Muscle of leg (tissue), 16 donors: ENCODE measurements at places on chromosomes 5 and 9. TPM values are rescaled to one million over a fixed set of nuclear protein-coding genes. Genes with fewer than 3 reads are reported as not detected.

DNA sequence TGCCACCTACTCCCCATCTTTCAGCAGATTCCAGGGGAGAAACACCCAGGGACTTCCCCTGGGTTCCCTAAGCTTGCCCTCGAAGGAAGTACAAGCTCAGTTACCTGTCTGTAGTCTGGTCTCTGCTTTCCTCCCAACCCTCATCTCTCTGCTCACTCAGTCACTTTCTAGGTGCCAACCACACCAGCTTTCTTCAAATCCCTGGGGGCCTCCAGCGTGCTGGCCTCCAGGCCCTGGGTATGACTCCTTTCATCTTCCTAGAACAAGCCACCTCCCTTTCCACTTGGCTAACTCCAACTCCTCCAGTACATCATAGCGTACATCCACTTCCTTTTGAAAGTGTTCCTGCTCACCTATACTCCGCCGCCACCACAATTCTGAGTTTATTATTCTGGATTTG lies 222.6 kb downstream of the SNX18 start:
- DNase-seq: no peak

DNA sequence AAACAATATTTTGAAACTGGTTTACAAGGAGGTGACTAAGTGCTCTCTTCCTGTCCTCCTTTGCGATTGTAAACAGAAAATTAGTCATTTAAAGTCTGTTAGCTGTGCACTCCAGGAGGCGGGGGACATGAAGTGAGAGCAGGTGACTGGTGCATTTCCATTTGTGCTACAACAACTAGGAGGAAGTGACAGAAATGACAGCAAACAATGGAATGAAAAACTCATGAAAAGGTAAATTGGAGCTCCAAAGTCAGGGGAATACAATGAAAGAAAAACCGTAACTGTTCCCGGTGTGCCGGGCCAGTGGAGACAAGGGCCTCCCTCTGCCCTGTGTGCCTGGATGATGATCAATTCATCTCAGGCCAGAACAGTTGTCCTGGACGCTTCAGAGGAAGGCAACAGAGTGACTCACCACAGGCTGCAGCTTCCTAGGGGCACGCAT lies 439.9 kb downstream of the GADD45G start:
- no peak for DNase-seq

DNA sequence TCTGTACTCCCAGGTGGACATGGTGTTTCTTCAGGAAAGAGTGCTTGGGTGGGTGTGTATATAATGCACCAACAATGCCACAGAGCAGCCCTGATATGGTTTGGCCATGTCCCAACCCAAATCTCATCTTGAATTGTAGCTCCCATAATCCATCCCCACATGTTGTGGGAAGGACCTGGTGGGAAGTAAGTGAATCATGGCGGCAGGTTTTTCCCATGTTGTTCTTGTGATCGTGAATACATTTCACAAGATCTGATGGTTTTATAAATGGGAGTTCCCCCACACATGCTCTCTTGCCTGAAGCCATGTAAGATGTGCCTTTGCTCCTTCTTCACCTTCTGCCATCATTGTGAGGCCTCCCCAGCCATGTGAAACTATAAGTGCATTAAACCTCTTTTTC lies 158.5 kb downstream of the NR3C1 start:
- no peak for DNase-seq

DNA sequence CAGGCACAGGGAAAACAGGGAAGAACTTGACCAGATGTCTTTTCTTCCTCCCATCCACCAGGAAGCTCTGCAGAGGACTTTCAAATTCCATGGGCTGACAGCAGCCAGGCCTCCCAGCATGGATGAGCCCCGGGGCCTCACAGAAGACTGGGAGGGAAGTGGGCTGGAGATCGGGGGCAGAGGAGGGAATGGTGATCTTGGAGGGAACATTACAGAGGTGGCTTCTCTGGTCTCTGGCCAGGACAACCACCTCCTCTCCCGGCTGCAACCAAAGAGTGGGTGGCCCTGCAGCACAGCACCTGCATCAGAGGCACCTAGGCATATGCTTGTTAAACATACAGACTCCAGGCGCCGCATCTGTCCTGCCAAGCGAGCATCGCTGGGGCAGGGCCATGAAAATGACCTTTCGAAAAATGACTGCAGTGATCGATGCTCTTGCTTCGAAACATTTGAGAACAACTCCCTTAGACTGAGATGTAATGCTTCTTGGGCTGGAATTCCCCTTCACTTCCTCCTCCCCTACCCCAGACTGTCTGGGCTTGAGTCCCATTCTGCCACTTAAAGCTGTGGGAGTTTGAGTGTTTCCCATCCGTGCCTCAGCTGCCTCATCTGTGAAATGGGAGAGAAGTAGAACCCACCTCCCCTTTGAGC lies 68.7 kb upstream of the UNC5A start:
- no peak for DNase-seq

- DNase-seq: no peak
These were observed 140.2 kb downstream of the FBN2 start for GRCh38 chr5:128397876-128398275.

DNA sequence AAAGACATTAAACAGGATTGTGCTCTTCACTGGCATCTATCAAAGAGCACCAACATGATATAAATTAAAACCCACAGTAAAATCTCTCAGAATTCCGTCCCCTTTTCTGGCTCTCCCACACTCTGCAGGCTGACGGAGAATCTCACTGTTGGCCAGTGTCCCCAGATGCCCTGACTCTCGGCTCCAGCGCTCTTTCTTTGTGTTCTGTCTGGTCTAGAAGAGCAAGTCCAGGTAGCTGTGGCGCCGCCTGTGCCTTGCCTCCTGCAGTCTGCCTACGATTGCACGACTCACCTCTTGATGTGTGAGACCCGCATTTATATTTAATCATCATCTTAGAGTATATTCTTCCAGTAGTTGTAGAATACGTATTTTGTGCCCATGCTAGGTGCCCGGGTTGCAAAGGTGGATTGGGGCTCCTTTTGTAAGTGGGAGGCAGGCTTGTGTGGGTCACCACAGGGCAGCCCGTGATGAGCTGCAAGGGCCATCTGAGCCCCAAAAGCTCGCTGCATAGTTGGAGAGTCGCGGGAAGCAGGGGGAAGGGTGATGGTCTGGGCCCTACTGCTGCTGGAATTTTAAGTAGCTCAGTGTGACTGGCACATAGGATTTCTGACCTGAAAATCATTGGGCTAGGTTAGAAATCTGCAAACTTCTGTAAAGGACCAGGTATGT lies 55.6 kb downstream of the EHMT1 start:
- DNase-seq: no peak

DNA sequence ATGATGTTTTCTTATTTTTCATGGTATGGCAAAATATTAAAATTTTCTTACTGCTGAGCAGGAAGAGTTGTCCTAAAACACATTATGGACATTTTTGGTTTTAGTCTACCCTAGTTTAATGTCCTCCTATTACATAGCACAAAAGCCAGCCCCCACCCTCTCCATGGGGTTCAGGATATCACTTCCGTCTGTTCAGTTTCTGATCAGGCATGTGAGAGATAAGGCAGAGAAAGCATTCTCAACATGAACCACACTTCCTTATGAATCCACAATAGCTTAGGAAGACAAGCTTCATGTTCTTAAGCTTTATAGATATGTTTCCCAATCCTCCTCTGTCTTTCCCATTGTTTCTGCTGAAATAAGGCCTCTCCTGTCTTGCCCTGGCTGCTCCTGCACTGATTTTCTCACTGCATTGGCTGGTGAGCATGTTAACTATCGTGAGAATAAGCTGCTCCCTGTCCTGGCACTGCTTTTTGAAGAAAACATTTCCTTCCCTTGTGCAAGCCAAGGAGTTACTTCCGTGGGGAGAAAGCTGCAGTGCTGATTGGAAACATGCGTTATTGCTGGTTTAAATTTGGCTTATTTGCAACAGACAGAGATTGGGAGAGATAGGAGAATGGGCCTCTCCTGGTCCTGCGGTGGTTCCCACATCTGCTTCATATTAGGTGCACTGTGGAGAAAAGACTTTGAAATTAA lies 260.3 kb upstream of the RPS23 start:
- peak; percentile 80 for DNase-seq

- no peak for DNase-seq
These were observed 55.5 kb downstream of the PRRC1 start for GRCh38 chr5:127572930-127573329.

GRCh38 chr9:21060919-21061561 lies 16.7 kb downstream of the IFNB1 start:
- DNase-seq: peak; percentile 81

The TDRD7 gene
- polyA plus RNA-seq: 4.9 TPM

The ARL14EPL gene
- polyA plus RNA-seq: 0.17 TPM

The C9orf153 gene
- polyA plus RNA-seq: 0.10 TPM

The DAB2IP gene
- 39.3 TPM for polyA plus RNA-seq

The CRHBP gene
- polyA plus RNA-seq: 0.39 TPM
